ENCODE measurements at places on chromosomes 2 and 18.

GRCh38 chr2:54402350-54402749, 53.8 kb upstream of the SPTBN1 start:
- DNase-seq, result no peak

GRCh38 chr2:222671259-222672067, at the start of gene MOGAT1:
Gene MOGAT1 (plus strand): TSS chr2:222671658. CDS start chr2:222671786, 128 bp downstream.
- DNase-seq, result no peak

- DNase-seq, result no peak
Measured at GRCh38 chr18:56235071-56235470, 403.3 kb downstream of the TXNL1 start.

- no peak for DNase-seq
Measured at GRCh38 chr2:241612156-241613016, 24.6 kb downstream of the THAP4 start.

GRCh38 chr2:32688541-32688940, 60.7 kb downstream of the TTC27 start:
- no peak for DNase-seq

GRCh38 chr2:240478346-240479110, 43.1 kb downstream of the GPC1 start:
- DNase-seq, result no peak

All from activated naive CD8-positive, alpha-beta T cell treated with anti-CD3 and anti-CD28 coated beads, Interleukin-2, amount 50 U/mL, for 16 hours (primary cell).